ENCODE measurements at places on chromosomes 3 and 15.
A peak's percentile ranks its signal among the peaks of the same experiment; 100 is the strongest.

DNA sequence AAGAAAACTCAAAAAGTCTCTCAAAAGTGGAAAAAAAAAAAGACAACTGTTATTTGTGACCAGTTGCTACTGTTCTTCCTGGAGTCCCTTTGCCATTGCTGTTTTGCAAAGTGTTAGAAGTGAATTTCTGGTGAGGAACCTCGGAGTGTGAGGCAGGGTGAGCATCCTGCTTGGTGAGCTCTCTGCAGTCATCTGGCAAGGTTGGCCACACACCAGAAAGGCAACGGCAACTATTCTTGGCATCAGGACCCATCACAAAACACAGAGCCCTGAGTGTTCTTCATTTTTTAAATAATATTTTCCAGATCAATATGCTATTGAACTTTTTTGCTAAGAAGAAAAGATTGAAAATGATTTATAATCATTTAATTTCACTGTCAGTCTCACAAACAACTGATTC, 60.7 kb downstream of the CGNL1 start:
- DNase-seq, result no peak

GRCh38 chr3:144499001-144499930, 527.6 kb downstream of the DIPK2A start:
- DNase-seq, result no peak

- DNase-seq, result peak; percentile 51
These were observed 66.4 kb upstream of the NR2E3 start for GRCh38 chr15:71743861-71744382.

- no peak for DNase-seq
These were observed 89.3 kb downstream of the ST6GAL1 start for GRCh38 chr3:187019542-187020072.

- peak; percentile 46 for DNase-seq
These were observed 131.9 kb upstream of the PROK2 start for GRCh38 chr3:71916747-71917369.

DNA sequence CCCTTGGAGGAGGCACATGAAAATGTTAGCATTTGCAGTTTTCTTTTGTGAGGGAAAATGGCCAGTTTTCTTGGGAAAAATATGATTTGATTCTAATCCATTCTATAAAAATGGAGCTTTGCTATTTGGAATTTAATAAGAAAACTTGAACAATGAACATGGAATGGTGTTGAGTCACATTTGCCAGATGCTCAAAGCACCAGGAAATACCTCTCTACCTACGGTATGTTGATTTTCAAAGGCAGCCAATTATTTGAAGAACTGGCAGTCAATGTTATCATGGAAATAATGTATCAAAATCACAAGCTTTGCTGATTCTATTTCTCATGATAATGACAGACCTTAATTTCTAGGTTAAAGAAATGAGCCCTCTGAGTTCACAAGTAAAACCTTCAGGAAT, 14.9 kb downstream of the NME9 start:
- DNase-seq, result no peak

DNA sequence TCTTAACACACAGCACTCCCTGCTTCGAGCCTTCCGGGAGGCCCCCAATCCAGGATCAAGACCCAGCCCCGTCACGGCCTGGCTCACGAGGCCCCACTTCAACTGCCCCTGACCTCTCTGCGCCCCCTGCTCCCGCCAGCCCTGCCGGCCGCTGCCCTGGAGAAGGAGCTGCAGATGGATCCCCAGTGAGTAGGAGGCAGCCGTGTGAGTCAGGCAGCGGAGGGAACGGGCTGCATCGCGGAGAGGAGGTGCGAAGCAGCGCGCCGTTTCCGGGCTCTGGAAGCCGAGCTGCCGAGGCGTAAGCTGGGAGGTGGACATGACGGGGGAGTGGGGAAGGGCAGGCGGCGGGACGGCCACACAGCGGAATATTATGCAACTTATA, 133.4 kb downstream of the TPRA1 start:
- peak; percentile 25 for DNase-seq

- DNase-seq, result no peak
These were observed 5.1 kb upstream of the TASOR start for GRCh38 chr3:56688191-56688590.

DNA sequence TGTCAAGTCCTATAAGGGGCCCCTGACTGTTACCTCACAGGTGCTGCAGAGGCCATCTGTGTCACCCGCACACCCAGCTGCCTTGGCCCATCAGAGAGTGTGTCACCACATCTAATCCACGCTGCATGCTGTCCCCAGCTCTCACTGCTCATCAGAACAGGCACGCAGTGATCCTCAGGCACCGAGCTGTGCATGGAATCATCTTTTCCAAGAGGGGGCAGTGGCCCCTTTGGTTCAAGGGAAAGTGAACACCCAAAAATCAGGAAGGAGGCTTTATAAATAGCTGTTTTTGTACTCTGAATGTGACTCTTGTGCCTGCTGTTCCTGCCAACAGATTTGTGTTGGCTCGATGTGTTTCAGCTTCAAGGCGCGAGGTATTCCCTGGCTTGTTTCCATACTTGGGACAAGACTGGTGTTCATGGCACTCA, 110.3 kb upstream of the ETV5 start:
- DNase-seq, result peak; percentile 82

GRCh38 chr3:167375478-167375877, 4.6 kb downstream of the ZBBX start:
- no peak for DNase-seq

- DNase-seq, result no peak
These were observed 27.3 kb upstream of the NMB start for GRCh38 chr15:84685304-84685703.

DNA sequence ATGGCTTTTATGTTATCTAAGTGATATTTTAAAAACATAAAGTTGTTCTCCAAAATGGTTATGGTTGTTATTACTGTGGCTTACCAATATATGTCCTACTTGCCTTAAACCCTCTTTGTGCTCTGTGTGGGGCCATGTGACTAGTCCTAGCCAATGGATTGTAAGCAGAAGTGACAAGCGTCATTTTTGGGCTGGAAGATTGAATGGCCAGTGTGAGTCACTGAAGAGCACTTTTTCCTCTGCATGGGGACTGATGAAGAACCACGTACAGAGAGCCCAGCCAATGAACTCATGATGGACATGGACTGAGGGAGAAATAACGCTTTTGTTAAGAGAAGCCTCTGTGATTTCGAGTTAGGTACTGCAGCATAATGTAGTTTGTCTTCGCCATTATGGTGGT, 332.7 kb downstream of the EDEM1 start:
- DNase-seq, result no peak

DNA sequence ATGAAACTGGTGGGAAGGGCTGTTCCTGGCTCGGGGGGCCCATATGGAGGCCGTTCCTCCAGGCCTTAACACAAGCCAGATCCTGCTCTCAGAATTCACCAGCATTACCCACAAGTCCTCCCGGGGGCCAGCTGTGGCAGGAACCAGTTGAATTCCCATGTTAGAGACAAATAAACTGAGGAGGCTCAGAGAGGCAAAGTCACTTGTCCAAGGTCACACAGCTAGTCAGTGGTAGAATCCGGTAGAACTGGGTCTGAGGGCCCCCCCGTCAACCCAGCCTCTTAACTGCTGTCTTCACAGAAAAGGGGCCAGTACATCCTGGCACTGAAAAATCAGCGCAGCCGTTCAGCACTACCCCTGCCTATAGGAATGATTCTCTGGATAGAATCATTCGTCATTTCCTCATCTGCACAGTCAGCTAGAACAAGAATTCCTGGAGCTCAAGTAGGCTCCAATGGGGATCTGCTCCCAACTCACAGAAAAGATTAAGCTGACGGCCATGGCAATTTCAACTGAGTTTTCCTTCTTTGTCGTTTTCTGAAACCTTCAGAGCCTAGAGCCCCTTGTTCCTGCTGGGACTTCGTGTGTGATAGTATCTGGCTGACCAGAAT, 12.2 kb upstream of the TSEN2 start:
- DNase-seq, result no peak

DNA sequence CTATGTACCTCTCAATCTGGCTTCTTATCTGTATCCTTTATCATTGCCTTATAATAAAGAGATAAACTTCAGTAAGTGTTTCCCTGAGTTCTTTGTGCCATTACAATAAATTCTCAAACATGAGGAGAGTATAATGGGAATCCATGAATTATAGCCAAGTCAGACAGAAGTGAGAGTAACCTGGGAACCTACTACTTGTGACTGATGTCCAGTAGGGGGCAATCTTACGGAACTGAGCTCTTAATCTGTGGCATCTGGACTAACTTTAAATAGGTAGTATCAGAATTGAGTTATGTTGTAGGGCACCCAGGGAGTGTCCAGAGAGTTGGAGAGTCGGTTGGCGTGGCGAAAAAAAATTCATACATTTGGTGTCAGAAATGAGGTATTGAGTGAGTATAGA, 542.6 kb downstream of the ZBBX start:
- no peak for DNase-seq

- peak; percentile 54 for DNase-seq
These were observed 163.9 kb downstream of the THSD4 start for GRCh38 chr15:71278989-71279756.

DNA sequence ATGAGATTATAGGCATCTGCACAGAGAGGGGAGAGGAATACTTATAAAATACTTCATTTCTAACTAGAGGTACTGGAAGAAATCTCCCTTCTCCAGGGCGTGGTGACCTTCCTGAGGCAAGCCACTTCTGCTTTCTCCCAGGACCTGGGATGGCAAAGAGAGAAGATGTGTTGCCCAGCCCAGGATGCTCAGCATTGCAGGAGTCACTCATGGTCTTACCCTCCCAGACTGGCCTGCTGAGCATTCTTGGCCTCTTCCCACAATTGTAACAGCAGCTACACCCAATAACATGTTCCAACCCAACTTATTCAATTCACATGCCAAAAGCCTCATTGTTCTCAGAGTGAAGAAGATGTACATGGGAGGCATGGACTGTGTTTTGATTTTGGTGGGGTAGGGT, 37.9 kb downstream of the IL20RB start:
- DNase-seq, result no peak

DNA sequence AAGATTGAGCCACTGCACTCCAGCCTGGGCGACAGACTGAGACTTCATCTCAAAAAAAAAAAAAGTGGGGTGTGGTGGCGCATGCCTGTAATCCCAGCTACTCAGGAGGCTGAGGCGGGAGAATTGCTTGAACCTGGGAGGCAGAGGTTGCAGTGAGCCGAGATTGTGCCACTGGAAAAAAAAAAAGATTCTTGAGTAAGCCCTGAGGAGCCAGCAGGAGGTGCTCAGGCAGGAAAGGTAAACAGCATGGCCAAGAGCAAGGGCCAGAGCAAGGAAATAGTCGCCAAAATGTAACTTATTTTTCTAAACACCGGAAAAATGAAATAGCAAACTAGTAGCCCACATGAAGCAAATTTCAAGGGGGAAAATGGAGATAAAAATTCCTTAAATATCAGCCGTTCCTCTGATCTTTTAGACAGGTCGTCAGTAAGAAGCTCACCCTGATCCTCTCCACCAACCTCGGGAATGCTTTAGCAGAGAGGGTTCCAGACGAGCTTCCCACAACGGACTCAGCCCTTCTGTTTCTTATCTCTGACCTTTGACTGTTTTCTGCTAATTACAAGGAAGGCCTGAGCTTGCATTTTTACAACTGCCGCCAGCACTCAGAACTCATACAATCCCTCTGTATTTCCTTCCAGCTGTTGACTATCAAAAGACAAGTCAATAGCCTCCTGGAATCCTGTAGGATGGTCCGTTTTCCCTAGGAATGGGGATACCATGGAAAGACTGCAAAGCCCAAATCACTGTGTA, 45.0 kb upstream of the AKAP13 start:
- no peak for DNase-seq

DNA sequence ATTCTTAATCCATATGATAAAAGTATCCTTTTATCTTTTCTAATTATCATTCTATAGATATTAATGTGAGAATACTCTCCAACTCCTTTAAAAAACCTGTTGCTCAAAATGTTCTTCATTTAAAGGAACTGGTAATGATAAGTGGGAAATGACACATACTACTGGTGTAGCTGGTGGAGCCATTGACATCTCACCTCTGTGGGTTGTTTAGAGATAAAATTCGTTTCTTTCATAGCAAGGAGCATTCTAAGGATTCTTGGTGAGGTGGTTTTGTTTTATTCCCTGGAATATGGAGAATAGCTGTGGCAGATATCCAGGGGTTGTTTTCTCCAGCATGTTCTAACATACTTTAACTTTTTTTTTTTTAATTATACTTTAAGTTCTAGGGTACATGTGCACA, 299.8 kb upstream of the THBS1 start:
- DNase-seq, result no peak

DNA sequence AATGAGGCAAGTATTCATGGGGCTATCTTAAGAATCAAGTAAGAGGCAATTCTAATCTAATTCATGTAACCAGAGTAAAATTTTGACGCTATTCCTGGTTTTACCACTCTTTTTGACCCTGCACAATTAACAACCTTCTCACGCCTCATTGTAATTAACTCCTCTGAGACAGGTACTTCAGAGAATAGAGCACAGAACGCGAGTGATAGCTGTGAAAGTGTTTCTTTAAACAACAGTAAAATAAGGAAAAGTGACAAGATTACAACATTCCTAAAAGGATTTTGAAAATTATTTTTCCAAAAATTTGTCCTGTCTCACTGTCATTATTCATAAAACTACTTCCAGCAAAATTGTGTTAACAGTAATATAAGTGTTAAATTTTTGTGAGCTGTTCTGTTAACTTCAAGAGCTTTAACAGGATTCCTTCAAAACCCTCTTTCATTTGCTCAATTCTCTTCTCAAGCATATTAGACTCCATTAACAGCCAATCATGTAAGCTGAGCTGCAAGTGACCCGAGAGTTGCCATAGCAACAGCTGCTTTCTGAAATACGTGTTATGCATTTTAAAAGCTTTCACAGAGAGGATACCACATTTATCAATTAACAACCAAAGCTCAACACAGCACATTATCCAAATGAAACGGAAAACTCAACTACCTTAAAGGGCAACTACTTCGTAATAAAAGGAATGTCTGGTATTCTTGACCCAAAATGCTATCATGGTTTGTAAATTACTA, 93.1 kb downstream of the STAG1 start:
- peak; percentile 28 for DNase-seq

- DNase-seq, result no peak
These were observed 56.3 kb downstream of the RASGRF1 start for GRCh38 chr15:79034284-79034683.

GRCh38 chr3:44248152-44248551, 6.5 kb downstream of the TOPAZ1 start:
- no peak for DNase-seq

GRCh38 chr15:101295607-101296161, 636 bp upstream of the SNRPA1 start:
- no peak for DNase-seq

GRCh38 chr15:73075160-73075859, 23.0 kb downstream of the NEO1 start:
- no peak for DNase-seq

- no peak for DNase-seq
These were observed 13.3 kb downstream of the CAV3 start for GRCh38 chr3:8746780-8747345.

- DNase-seq, result no peak
These were observed 28.8 kb downstream of the ETFA start for GRCh38 chr15:76282465-76282864.

Data from femur (tissue), 1 donor.